ENCODE measurements at places on chromosomes 4 and X. TPM values are rescaled to one million over a fixed set of nuclear protein-coding genes. Genes with fewer than 3 reads are reported as not detected.
A peak's percentile ranks its signal among the peaks of the same experiment; 100 is the strongest.

DNA sequence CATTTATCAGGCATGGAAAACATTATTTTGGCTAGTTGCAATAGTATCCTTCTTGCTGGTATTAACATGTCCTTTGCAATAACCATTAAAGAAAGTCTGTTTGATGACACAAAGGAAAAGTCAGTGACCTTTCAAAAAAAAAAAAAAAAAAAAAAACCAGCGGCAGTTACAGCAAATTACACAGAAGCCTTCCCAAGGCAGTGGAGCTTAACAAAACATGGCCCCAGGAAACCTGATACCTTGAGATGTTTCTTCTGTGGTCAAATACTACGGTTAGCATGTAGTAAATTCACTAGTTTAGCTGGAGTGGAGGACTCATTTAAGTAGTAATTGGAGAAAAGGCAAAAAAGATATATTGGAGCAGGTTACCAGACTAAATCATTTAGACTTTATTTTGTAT, 359.1 kb downstream of the DACH2 start:
- no peak overlapping the region for H3K4me3 ChIP-seq
- H3K27ac ChIP-seq: no peak overlapping the region
- peak; percentile 1 for DNase-seq
- H3K4me1 ChIP-seq: no peaks in the 10 kb centered on the region
- H3K27me3 ChIP-seq: no peaks in the 10 kb centered on the region
- no peaks in the 10 kb centered on the region for H3K36me3 ChIP-seq

Gene PLS3
- 412 TPM for total RNA-seq

- no peaks in the 10 kb centered on the region for H3K4me1 ChIP-seq
- no peaks in the 10 kb centered on the region for H3K27me3 ChIP-seq
- H3K27ac ChIP-seq: no peak overlapping the region
- no peaks in the 10 kb centered on the region for H3K36me3 ChIP-seq
Measured at GRCh38 chr4:81459228-81459627, 12.5 kb downstream of the RASGEF1B start.

DNA sequence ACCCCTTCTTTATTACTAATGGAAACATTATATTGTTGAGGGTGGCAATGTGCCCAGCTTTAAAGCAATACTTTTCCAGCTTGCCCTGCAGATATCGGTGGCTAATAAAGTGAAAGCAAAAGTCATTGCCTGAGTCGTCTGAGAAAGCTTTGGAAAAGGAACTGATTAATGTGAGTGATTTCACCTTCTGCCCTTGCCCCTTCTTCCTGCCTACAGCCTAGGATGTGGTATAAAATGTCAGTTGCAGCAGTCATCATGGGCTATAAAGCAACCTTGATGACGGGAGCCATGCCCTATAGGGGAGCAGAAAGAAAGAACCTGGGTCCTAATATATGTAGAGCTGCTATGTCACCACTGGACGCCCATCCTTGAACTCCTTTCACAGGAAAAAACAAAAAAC, 132.4 kb upstream of the USP9X start:
- H3K4me1 ChIP-seq: no peaks in the 10 kb centered on the region
- no peak overlapping the region for H3K27ac ChIP-seq
- H3K27me3 ChIP-seq: no peaks in the 10 kb centered on the region
- no peak overlapping the region for H3K4me3 ChIP-seq
- no peaks in the 10 kb centered on the region for H3K36me3 ChIP-seq

- H3K4me3 ChIP-seq: no peak overlapping the region
- H3K27me3 ChIP-seq: no peaks in the 10 kb centered on the region
- no peaks in the 10 kb centered on the region for H3K36me3 ChIP-seq
Measured at GRCh38 chr4:10007793-10008608, 13.3 kb downstream of the SLC2A9 start.

GRCh38 chrX:7262551-7262950, 114.6 kb upstream of the PUDP start:
- peak overlapping the region; percentile 50 for H3K27ac ChIP-seq
- H3K4me1 ChIP-seq: peaks cover 5% of the 10 kb centered on the region
- no peak for DNase-seq
- no peaks in the 10 kb centered on the region for H3K27me3 ChIP-seq

- H3K4me1 ChIP-seq: no peaks in the 10 kb centered on the region
- H3K36me3 ChIP-seq: no peaks in the 10 kb centered on the region
- no peaks in the 10 kb centered on the region for H3K27me3 ChIP-seq
- H3K27ac ChIP-seq: no peak overlapping the region
Measured at GRCh38 chrX:38124000-38124399, 96.7 kb downstream of the SRPX start.

DNA sequence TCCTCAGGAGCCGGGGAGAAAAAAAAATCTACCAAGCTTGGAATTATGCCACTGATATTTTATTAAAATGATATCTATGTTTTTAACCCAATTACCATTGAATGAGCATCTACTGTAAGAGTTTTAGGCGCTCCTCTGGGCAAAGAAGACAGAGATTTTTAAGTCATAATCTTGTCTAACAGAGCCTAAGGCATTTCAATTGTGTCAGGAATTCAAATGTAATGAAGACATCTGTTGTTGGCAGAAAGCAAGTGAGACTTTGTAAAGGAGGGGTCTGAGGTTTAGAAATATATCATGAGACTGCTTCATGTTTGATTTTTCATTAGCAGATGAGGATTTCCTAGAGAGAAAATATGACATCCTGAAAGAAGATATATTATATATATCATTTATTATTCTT, 1158.1 kb downstream of the FSTL5 start:
- peak; percentile 5 for DNase-seq
- H3K4me1 ChIP-seq: peaks cover 6% of the 10 kb centered on the region
- no peak overlapping the region for H3K27ac ChIP-seq
- no peak overlapping the region for H3K4me3 ChIP-seq
- H3K36me3 ChIP-seq: no peaks in the 10 kb centered on the region
- H3K27me3 ChIP-seq: no peaks in the 10 kb centered on the region

- H3K4me1 ChIP-seq: peaks cover 4% of the 10 kb centered on the region
- H3K27ac ChIP-seq: no peak overlapping the region
- no peak for DNase-seq
- no peaks in the 10 kb centered on the region for H3K27me3 ChIP-seq
- no peak overlapping the region for H3K4me3 ChIP-seq
Measured at GRCh38 chr4:3228881-3229280, 20.1 kb upstream of the MSANTD1 start.

Gene REELD1
- not detected for total RNA-seq

- H3K4me3 ChIP-seq: no peak overlapping the region
- H3K4me1 ChIP-seq: no peaks in the 10 kb centered on the region
- no peaks in the 10 kb centered on the region for H3K27me3 ChIP-seq
- no peak overlapping the region for H3K27ac ChIP-seq
- H3K36me3 ChIP-seq: peaks cover 2% of the 10 kb centered on the region
Measured at GRCh38 chr4:101037938-101038413, 309.4 kb downstream of the PPP3CA start.

DNA sequence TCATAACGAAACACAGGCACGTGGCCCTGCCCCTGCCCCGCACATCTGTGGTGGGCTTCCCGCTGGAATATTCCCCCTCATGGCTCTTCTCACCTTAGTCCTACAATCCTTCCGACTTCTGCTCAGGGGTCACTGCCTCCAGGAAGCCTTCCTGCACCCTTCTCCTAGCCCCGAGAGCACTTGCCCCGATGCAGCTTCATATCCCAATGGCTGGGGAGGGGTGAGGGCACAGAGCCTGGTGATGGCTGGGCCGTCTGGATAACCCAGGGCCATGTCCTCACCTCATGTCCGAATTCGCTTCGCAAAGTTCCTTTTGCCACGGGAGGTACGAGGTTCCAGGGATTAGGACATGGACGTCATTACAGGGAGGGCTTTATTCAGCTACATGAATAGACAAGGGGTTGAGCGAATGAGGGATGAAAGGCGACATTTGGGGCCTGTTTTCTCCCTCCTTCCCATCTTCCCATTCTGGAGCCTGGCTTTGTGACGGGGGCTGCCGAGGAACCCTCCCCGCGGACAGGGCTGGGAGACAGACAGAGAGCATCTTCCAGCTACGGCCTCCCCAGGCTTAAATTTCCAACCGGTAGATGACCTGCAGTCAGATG, 35.5 kb upstream of the HMX1 start:
- H3K27ac ChIP-seq: no peak overlapping the region
- peaks cover 65% of the 10 kb centered on the region for H3K27me3 ChIP-seq
- peak; percentile 0 for DNase-seq
- no peaks in the 10 kb centered on the region for H3K36me3 ChIP-seq
- no peaks in the 10 kb centered on the region for H3K4me1 ChIP-seq

Gene TCEAL5
- total RNA-seq: not detected

Gene PCDH10
- total RNA-seq: 0.51 TPM

Gene NMU
- 8.6 TPM for total RNA-seq

- no peaks in the 10 kb centered on the region for H3K27me3 ChIP-seq
- H3K27ac ChIP-seq: no peak overlapping the region
- H3K4me3 ChIP-seq: no peak overlapping the region
- H3K36me3 ChIP-seq: 0 out of 2 replicates have a peak, but pooled peaks cover 3% of the 10 kb centered on the region
Measured at GRCh38 chr4:168501407-168501806, 4.6 kb downstream of the PALLD start.

DNA sequence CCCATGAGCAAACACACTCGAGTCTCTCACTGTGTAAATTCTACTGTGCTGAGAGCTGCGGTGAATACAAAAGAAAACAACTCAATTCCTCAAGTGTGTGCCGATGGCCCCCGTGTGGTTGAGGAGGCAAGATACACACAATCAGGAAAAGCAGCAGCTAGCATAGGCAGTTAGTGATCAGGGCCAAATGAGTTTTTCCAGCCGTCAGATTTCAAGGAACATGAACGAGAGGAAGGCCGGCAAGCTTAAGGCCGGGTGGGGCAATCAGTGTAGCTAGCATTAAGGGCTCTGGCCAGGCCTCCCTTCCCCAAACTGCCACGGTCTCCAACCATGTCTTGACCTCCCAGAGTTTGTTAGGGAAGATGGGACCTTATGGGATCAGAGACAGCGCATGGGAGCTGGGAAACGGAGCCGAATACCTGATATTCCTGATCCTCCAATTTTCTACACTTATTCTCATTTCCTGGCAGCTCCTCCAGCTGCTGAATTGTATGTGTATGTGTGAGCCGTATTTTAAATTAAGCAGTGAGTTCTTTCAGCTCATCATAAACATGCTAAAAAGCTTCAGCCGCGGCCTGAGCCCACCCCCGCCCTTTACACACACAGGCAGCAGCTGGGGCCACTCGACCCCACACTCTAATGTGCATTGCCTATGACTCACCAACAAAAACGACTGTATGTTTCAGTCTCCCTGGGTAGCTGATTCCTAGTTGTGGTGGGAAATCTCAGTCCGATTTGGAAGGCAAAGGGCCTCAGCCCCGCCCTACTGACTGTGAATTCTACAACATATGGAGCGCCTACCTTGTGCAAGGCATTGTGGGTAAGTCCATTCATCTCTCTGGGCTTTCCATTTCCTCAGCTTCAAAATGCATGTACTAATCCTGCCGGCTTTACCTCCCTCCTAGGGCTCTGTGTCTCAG, 59.9 kb downstream of the RTL9 start:
- H3K27me3 ChIP-seq: no peaks in the 10 kb centered on the region
- H3K4me1 ChIP-seq: peaks cover 33% of the 10 kb centered on the region
- peak overlapping the region; percentile 55 for H3K4me3 ChIP-seq
- DNase-seq: peak; percentile 86

- no peaks in the 10 kb centered on the region for H3K27me3 ChIP-seq
- no peak overlapping the region for H3K4me3 ChIP-seq
- peaks cover 61% of the 10 kb centered on the region for H3K4me1 ChIP-seq
- peak overlapping the region; percentile 95 for H3K27ac ChIP-seq
Measured at GRCh38 chr4:26175006-26175786, 145.6 kb upstream of the RBPJ start.

GRCh38 chr4:125314676-125315575, at the start of gene FAT4:
FAT4 (plus strand) TSS chr4:125314955; CDS start chr4:125316412, 1,457 bp downstream.
- H3K27me3 ChIP-seq: no peaks in the 10 kb centered on the region
- peak; percentile 94 for DNase-seq
- H3K4me3 ChIP-seq: peak within 1 kb of the TSS; percentile 67
- H3K36me3 ChIP-seq: no peaks in the 10 kb centered on the region

- peaks cover 3% of the 10 kb centered on the region for H3K4me1 ChIP-seq
- H3K36me3 ChIP-seq: no peaks in the 10 kb centered on the region
- no peak overlapping the region for H3K4me3 ChIP-seq
- H3K27ac ChIP-seq: no peak overlapping the region
Measured at GRCh38 chr4:140078366-140078765, 75.6 kb downstream of the MAML3 start.

Gene KDR
- 0.38 TPM for total RNA-seq

Gene OTC
- not detected for total RNA-seq

GRCh38 chrX:12693754-12694153, 97.5 kb upstream of the PRPS2 start:
- DNase-seq: peak; percentile 8
- no peaks in the 10 kb centered on the region for H3K27me3 ChIP-seq
- no peak overlapping the region for H3K27ac ChIP-seq
- no peak overlapping the region for H3K4me3 ChIP-seq
- H3K4me1 ChIP-seq: no peaks in the 10 kb centered on the region

- DNase-seq: no peak
- H3K4me3 ChIP-seq: no peak overlapping the region
- no peaks in the 10 kb centered on the region for H3K4me1 ChIP-seq
- no peaks in the 10 kb centered on the region for H3K27me3 ChIP-seq
Measured at GRCh38 chr4:166239354-166239753, 366.3 kb downstream of the TLL1 start.

Gene BEND2
- not detected for total RNA-seq

DNA sequence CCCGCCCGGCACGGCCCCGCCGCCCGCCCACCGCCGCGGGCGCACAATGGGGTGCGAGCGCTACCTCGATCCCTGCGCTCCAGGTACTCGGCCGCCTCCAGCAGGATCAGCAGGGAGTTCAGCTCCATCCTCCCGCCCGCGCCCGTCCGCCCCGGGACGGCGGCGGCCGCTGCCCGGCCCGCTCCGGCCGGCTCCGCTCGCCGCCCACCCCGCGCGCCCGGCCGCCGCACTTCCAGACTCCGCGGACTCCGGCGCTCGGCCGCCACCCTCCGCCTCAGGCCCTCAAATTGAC, at the start of gene MXD4:
MXD4 (minus strand) TSS at position 257 of the 292 bp plus-strand sequence; CDS start at position 128, 129 bp downstream.
- peak within 1 kb of the TSS; percentile 68 for H3K4me3 ChIP-seq
- H3K36me3 ChIP-seq: no peaks in the 10 kb centered on the region
- DNase-seq: no peak
- no peaks in the 10 kb centered on the region for H3K4me1 ChIP-seq

GRCh38 chr4:154001193-154001592, 212.3 kb upstream of the SFRP2 start:
- H3K27ac ChIP-seq: no peak overlapping the region
- DNase-seq: no peak
- no peak overlapping the region for H3K4me3 ChIP-seq
- no peaks in the 10 kb centered on the region for H3K36me3 ChIP-seq
- H3K27me3 ChIP-seq: no peaks in the 10 kb centered on the region
- no peaks in the 10 kb centered on the region for H3K4me1 ChIP-seq

DNA sequence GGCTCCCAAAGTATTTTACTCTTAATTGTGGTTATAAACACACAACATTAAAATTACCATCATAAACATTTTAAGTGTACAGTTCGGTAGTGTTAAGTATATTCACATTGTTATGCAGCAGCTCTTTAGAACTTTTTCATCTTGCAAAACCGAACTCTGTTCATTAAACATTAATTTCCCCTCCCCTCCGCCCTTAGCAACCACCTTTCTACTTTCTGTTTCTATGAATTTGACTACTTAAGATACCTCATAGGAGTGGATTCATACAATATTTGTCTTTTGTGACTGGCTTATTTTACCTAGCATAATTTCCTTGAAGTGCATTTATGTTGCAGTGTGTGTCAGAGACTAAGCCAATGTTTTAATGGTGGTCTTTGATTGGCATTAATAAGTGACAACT, 32.6 kb downstream of the IL13RA1 start:
- H3K4me3 ChIP-seq: no peak overlapping the region
- peaks cover 14% of the 10 kb centered on the region for H3K36me3 ChIP-seq

GRCh38 chrX:136870064-136870463, 10.5 kb downstream of the RBMX start:
- peaks cover 81% of the 10 kb centered on the region for H3K36me3 ChIP-seq
- H3K27me3 ChIP-seq: no peaks in the 10 kb centered on the region
- no peak overlapping the region for H3K4me3 ChIP-seq
- no peak for DNase-seq
- H3K27ac ChIP-seq: no peak overlapping the region
- H3K4me1 ChIP-seq: no peaks in the 10 kb centered on the region

All from SJCRH30 (cell line).